Tongue (tissue), 3 donors: ENCODE measurements at places on chromosomes 16 and 17.

GRCh38 chr17:35816723-35817122, 7.4 kb downstream of the TAF15 start:
- no peak for DNase-seq

DNA sequence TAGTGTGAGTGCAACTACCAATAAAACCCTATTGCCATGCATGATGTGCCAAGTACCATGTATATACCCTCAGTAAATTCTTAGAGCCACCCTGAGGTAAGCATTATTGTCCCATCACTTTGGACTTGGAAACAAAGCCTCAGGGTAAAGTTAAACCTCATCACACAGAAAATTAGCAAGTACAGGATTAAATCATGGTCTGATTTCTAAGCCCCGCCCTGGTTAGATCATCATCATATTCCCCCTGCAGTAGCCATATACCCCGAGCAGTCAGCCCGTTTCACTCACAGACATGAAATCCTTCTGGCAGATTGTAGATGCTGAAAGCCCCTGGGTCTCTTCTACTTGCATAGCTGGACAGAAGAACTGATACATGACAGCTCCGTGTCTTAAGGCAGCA, 4.8 kb downstream of the ZP2 start:
- DNase-seq = no peak

DNA sequence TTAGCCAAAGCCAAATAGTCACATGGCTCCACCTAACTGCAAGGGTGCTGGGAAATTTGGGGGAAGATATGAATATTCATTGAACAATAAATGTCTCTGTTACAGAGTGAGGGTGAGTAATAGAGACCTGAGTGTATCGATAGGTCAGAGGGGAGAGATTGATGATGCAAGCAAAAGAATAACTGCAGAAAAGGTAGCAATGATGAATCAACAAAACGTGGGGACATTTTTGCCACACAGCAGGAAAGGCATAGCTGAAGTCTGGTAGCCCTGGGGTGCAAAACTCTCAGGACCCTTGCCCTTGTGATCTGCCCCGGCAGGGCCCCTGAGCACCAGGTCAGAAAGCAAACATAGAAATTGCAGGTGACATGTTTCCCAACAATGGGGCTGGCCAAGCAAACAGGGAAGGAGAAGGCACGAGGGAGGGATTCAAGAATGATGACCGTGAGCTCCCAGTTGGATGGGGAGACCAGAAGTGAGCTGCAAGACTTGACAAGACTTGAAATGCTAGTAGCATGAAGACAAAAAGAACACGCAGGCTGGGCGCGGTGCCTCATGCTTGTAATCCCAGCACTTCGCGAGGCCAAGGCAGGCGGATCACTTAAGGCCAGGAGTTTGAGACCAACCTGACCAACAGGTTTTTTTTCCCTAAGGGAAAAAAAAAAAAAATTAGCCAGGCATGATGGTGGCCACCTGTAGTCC, 12.7 kb upstream of the HERPUD1 start:
- DNase-seq = no peak

DNA sequence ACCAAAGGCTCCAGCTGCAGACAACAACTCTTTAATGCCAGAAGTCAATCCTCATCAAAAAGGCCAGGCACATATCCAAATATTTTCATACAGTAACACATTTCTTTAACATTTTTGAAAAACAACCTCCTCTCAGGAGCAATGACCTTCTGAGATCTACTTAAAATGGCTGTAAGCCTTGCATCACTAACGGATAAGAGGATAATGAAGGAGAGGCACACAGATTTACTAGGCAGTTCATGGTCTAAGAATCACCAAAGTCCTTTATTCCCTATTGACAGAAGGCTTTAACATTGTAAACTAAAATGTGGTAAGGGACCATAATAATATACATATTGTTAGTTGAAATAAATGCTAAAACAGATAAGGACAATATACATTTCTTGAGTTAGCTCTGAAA, 114.7 kb downstream of the USP32 start:
- no peak for DNase-seq

- no peak for DNase-seq
Observed at GRCh38 chr17:49836111-49837030, 11.5 kb downstream of the TAC4 start.

DNA sequence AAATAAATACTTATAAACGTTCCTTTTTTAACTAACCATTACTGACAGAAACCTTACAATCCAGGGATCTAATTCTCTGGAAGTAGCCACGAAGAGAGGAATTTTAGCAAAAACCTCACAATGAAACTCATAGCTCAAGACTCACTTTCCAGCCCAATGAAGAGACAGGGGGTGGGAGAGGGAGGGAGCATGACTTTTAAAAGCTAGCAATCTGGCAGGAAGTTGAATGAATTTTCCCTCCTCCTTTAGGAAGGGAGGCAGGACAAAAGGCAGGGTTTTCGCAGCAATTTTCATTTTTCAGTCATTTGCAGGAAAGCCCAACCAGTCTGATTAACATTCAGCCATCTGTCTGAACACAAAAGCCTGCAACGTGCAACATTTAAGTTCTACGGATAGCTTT, 381.5 kb upstream of the PSMD7 start:
- peak; percentile 39 for DNase-seq

GRCh38 chr16:25340973-25341372, 83.3 kb upstream of the ZKSCAN2 start:
- DNase-seq = peak; percentile 43

DNA sequence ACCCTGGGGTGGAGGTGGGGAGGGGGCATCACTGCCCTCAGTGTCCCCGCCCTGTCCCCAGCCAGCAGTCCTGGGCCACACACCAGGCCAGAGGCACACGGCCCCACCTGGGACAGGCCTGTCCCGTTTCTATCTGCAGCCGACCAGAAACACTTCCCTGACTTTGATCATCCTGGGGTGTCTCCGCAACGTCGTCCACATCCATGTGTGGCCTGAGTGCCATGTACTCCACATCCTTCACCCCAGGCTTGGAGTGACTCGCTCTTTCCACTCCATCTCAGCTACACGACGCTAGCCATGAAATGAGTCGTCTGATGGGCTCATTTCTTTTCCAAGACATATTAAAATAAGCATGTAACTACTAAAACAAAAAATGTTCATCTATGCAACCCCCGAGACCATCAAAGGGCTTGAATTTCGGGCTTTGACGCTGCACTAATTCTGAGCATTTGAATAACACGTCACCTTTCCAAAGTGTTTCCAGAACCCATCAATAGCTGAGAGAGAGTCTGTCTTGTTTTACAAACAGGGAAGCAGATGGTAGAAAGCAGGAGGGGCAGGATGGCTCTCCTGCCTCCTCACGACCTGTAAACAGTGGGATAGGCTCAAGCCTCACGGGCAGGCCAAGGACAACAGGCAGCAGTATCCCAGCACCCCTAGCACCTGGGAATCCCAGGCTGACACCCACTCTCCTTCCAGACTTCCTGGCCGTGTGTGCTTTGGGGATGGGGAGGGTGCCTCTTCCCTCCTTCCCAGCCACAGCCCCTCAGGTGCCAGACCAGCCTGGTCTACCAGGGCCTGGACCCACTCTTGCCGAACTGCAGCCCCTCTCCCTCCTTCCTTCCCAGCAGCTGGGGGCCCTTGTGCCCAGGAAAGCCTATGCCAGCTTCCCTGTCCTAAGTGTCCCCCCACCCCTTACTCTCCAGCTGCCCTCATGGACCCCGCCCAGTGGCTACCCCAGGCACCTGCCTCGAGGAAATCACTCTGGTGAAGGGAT, 20.0 kb upstream of the RASD1 start:
- peak; percentile 56 for DNase-seq

DNA sequence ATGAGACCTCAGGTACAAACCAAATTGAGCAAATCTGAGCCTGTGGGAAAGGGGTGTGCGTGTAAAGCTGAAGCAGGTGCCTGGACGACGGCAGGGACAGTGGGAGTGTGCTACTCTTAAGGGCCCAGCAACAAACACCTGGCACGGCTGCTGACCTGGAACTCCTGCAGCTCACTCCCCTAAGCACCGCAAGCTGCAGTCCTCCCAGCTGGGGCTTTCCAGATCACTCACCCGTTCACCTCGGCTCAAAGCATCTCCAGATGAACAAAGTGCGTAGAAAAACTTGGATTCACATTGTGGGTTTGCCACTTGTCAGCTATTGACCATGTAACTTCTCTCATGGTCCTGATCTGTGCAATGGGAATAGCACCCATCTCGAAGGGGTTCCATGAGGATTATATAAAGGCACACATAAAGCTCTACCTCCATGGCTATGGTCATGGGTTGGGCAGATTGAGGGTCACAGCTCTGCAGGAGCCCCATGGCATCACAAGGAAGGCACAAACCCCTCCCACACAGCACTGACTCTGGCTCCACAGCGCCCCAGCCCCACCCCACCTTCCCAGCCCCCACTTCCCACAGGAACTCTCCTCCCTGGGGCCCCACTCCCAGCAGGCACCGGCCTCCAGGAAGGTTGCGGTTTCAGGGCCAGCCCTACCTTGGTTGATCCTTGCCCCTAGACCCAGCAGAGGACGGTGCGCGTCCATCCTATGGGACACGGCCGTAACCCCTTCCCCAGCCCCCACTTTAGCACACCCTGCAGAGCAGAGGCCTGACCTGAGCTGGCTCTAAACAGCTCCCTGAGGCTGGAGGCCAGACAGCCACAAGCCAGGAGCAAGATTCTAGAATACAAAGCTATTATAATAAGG, 21.9 kb downstream of the ST3GAL2 start:
- DNase-seq = no peak

DNA sequence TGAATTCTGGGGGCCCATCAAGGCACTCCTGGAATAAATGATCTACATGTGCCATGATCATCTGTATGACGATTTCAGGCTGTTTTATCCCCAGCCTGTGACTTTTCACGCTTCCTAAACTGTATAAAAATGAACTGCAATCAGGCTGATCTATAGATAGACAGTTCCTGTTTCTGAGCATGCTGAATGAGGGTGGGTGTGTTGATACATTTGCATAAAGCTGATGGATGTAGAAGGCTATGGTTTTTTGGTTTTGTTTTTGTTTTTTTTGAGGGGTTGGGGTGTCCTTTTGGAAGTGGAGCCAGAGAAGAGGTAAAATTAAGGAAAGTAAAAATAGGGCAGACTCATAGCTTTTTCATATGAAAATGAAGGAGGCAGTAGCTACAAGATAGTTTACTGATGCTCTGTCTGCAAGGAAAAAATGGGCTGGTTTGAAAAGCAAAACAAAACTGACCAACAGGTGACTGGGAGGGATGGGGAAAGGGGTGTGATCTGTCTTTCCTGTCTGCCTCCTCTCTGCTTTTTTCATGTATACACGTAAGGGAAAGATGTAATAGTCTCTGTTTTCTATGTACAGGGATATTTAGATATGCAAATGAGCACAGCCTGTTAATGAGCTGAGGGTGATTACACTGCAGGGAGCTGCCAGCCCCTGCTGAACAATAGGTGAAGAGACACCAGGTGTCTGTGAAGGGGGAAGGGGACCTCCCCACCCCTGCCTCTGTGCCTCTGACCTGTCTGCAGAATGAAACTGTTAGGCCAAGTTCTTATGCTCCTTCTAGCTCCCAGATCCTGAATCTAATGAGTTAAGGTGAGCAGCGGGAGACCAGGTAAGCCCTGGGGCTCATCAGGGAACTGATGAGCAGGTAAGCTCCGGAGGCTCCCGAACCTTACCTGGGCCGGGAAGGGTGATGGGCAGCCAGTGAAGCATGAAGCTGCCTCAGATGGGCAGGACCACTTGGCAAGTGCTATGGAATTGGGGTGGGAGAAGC, 46.6 kb upstream of the LYRM9 start:
- no peak for DNase-seq

GRCh38 chr17:71320009-71320796, 800.6 kb upstream of the SOX9 start:
- DNase-seq = no peak

DNA sequence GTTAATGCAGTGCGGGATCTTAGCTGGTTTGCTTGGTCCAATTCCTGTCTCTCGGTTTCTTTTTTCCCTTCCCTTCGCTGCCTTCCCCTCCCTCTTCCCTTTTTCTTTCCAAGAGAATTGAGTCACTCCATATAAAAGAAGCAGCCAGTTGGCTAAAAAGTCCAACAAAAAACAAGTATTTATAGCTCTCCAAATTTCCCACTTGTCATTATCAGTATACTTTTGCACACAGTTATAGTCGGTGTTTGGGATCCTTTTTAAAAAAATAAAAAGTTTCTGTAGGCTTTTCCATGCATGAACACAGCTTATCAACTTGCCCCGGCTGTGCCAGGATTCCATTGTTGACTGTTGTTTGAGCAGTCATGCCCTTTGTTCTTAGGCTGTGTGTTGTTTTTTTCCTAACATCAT, 24.9 kb downstream of the HMOX2 start:
- no peak for DNase-seq

GRCh38 chr16:89922884-89923639, at the start of gene TUBB3:
TSS of gene TUBB3 (plus strand) at chr16:89923342. CDS start at chr16:89923402, 60 bp downstream.
- peak; percentile 81 for DNase-seq

DNA sequence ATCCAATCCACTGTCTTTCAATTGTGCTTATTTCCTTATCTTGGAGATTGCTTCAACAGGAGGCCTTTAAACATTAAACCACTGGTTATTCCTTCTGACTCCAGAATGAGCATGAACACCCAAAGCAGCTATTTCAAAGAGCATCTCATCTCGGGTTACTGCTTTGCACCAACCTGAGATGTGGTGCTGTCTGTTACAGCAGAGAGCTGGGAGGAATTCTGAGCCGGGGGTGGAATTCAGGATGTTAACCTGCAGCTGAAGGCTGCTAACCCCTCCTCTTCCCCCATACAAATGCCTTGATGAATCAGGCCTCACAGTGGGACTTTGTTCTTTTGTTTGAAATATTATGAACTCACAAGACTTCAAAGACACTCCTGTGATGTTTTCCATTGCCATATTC, 113.1 kb downstream of the SHISA9 start:
- DNase-seq = no peak

DNA sequence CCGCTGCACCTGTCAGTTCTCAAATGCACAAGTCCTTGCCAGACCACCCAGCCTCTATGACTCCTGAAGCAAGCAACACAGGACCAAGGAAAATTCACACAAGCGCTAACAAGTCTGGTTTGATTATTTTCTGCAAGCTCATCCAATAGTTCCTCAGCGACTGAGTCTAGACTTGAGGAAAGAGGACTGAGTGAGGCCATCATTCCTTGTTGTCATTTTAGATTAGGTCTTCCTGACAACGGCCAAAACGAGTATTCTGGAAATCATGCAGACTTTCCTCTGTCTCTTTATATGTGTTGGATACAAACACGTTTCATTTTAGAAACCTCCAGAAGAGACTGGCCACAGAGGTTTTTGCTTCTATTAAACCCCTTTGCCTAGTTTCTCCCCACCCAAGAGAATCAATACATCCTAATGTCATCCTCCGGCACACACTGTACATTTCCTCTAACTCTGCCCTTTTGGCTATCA, 561 bp downstream of the CCDC47 start:
- peak; percentile 56 for DNase-seq

- DNase-seq = peak; percentile 79
Observed at GRCh38 chr17:13544292-13544691, 57.4 kb downstream of the HS3ST3A1 start.

DNA sequence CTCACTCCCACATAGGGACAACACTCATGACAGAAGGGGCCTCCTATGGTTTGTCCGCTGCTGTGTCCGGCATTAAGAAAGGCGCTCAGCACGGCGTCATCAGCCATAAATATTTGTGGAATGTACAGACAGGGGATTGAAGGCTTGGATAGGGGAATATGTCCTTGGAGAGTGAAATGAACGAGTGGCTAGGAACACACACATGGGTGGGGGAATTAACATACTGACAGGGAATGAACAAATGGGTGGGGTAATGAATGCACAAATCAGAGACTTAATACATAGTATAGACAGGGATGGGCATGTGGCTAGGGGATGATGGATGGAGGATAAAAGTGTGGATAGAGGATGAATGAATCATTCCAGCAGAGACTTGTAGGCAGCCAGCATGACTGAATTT, 154.0 kb upstream of the HSBP1 start:
- DNase-seq = peak; percentile 1
